Thoracic aorta (tissue), 2 donors: ENCODE measurements at places on chromosomes 3 and 15. TPM values are rescaled to one million over a fixed set of nuclear protein-coding genes. Genes with fewer than 3 reads are reported as not detected.

Gene GATA2
- 5.2 TPM for total RNA-seq

Gene LRRC34
- 5.1 TPM for total RNA-seq

GRCh38 chr3:125585595-125586223, 9.6 kb downstream of the OSBPL11 start:
- DNase-seq, result no peak

GRCh38 chr15:65939901-65940617, 70.8 kb downstream of the RAB11A start:
- no peak for DNase-seq

GRCh38 chr3:25563601-25564000, 101.1 kb downstream of the TOP2B start:
- DNase-seq, result no peak

DNA sequence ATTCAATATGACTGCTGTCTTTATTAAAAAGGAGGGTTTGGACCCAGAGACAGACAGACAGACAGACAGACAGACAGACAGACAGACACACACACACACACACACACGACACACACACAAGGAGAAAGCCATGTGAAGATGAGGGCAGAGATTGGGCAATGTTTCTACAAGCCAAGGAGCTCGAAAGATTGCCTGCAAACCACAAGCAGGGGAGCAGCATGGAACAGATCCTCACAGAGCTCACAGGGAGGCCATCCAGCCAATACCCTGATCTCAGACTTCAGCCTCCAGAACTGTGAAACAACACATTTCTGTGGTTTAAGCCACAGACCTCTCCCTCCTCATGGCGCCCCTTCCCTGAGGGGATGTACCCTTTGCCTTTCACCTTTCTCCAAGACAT, 35.8 kb upstream of the ABHD2 start:
- DNase-seq, result no peak

DNA sequence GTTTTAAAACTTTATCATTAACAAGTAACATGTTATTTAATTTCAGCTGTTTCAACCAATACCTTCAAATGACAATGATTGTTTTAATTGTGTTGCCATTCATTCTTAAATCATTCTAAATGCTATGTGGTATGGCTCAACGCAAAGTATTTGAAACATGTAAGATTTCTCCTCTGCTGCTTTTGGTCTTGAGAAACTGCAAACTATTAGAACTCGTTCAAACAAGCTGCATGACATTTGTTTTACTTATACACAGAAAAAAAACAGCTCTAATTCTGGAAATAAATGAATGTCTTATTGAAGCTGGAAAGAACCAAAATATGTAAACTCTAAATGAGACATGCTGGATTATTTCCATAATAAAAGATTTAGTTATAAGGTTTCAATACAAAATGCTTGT, 29.3 kb downstream of the FBN1 start:
- DNase-seq, result no peak

GRCh38 chr3:65575376-65575840, 463.3 kb downstream of the MAGI1 start:
- DNase-seq, result no peak

DNA sequence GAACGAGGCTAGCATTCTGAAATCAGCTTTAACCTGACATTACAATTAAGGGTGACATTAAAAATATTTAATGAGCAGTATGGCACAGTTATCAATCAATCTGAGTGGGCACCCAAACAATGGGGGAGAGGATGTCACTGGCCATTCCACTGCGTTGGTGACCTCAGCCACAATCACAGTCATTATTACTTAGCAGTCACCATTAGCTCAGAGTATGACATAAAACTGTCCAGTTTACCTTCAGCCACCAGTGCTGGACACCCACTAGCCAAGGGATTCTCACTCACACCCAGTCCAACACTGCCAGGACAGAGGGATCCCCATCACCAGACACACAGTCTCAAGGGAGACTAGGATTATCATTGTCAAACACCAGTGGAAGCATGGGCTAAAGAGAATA, 17.5 kb upstream of the REC114 start:
- DNase-seq, result no peak

DNA sequence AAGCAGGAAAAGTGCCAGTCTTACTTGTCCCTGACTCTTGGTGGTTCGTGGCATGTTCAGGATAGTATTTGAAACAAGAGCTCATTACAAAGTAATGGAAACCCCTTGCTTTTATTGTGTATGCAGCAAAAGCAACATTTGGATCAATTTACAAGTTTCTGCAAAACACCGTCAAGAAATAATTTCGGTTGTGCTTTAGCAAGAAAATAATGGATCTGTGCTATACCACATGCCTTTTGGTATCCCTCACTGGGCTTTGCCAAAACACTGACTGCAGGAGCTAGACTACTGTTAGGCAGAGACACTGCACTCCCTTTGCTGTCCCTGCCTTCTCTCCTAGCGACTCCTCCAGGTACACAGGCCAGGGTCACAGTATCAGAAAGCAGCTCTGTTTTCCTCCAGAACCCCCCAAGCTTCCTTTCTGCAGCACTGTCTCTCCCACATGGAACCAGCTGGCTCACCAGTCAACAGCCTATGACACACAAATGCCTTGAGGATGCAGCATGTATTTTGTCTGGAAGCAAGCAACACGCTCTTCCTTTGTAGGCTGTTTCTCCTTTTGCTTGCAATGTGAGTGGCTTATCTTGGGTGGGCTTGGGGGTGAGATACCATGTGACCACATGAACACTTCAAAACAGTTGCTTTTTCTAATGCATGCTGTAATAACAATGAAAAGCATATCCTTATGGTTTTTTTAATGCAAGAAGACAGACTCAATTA, 111.4 kb downstream of the PGPEP1L start:
- DNase-seq, result no peak
